ENCODE measurements at places on chromosomes 7 and 10.

DNA sequence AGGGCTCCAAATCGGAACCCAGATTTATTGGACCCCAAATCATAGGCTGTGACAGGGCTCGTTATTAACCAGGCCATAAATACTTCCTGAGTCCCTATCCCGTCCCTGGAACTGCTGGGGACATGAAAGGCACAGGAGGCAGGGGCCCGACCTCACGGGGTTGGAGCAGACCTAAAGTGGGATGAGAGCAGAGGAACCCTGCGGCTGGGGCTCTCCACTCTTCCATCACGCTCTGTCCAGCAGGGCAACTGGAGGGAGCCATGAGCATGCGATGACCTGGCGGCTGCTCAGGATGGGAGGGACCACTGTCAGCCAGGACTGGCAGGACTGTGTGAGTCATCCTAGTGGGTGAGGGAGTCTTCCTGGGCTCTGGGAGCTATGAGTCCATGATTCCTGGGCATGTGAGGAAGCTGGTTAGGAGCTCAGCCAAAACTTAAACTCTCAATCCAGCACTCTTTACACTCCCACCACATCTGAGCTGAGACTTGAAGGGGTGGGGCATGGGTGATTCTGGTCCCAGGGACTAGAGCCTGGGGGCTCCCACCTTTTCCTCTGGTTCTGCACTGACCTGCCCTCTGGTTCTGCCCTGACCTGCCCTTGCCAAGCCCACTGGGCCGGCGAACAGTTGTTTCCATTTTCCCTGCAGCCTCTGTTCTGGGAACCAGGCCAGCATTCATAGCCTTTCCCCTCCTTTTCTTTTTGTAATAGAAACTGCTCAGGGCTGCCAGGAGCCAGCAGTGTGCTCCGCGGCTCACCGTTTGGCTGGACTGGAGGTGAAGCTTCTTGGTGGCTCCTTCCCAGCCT, 47.1 kb downstream of the SYPL1 start:
- DNase-seq, result no peak

- no peak for DNase-seq
Measured at GRCh38 chr10:115094416-115095140, 1.4 kb downstream of the ATRNL1 start.

- DNase-seq, result no peak
Measured at GRCh38 chr10:123000155-123000554, 8.4 kb downstream of the IKZF5 start.

- DNase-seq, result no peak
Measured at GRCh38 chr10:22611425-22612115, 102.8 kb downstream of the PIP4K2A start.

GRCh38 chr7:26413007-26413691, 121.5 kb downstream of the SNX10 start:
- no peak for DNase-seq

DNA sequence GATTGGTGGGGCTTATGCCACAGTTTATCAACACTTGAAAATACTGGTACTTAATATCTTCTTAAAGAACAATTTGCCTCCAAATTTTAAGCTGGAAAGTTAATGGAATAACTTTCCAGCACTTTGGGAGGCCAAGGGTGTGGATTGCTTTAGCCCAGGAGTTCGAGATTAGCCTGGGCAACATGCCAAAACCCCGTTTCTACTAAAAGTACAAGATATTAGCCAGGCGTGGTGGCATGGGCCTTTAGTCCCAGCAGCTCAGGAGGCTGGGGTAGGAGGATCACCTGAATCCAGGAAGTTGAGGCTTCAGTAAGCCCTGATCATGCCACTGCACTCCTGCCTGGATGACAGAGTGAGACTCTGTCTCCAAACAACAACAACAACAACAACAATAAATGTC, 56.0 kb downstream of the PRF1 start:
- no peak for DNase-seq

DNA sequence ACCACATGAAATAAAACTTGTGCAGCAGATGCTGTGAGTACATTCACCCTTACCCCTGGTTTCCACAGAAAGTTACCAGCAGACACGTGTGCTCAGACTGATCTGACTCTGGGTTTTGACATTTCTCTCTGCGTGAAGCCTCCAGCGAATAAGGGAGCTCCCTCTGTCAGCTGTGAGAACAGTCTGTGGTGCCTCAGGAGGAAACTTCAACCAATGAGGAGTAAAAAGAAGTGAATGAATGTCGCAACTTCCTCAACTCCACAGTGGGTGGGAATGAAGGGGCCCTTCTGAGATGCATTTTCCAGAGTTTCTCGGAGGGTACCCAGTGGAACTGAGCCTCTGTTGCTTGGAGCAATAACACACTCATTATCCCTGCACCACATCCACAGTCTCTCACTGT, 743.4 kb downstream of the TNS3 start:
- DNase-seq, result no peak

DNA sequence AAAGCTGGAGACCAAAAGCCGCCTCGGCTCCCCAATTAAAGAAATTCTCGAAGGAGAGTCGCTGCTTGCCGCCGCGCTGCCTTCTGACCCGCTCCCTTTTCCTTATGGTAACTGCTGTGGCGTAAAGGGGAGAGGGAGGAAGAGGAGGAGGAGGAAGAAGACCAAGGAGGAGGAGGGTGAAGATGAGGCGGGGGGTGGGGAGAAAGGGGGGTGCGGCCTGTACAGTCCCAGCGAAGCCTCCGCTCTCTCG, 388 bp downstream of the CNOT4 start:
- no peak for DNase-seq

- no peak for DNase-seq
Measured at GRCh38 chr10:1530871-1531517, 206.3 kb downstream of the ADARB2 start.

- DNase-seq, result no peak
Measured at GRCh38 chr10:3480990-3481315, 304.1 kb downstream of the KLF6 start.

DNA sequence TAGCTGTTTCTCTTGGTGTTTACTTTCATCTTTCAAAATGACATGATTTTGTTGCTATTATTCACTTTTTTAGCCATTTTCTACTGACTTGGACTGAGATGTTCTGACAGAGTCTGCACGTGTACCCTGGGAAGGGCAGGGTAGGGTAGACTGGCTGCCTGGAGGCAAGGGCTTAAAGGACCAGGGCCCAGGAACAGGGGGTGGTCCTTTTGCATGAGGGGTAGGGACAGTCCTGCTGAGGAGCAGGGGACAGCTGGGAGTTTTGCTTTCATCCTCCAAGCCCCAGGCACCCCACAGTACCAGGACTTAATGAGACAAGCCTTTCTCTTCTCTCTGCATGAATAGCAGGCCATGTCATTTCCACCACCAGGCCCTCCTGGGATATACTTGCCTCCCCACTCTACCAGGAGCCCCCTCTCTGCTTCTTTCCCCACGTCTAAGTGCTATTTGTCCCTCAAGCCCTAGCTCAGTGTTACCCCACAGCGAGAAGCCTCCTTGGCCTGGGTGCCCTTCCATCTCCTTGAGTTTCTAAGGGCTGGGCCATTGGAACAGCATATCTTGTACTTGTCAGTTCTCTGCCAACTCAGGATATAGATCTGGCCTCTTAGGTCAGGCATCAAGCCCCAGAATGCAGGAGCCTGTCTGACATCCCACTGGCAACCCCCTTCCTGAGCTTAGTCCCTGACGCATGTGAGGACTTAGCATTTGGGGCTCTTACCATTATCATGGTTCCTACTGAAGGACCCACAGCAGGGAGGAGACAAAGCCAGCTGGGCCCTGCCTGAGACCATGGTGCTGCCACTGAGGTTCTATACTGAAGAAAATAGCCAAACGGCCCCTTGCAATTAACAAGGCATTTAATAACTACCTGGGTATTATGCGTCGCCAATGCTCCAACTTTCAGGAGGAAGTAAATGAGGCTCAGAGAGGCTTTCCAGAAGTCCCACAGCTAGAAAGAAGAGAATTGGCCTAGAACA, 78.4 kb upstream of the UNC5B start:
- no peak for DNase-seq

DNA sequence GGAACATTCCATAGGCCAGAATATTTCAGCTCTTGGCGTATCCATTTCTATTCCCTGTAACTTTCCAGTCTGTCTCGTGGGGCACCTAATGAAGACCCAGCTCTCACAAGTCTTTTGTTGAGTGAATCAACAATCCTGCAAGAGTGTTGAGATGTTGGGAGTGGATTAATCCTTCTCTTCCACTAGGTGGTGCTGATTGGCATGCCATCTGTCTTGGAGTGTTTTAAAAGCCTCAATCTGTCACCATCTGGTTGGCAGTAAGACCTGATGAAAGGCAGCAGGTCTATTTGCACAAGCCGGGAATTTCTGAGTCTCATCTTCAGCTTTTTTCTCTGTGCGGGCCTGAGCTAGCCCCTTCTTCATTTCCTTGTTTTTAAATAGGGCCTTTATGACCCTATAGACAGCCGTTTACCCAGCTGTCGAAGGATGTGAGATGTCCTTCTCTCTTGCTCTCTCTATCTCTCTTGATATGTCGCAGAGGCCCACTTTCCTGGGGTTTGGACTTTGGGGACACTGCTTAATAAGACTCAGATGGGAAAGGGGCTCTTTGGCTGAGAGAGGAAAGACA, 180.5 kb downstream of the ZNF365 start:
- DNase-seq, result no peak

DNA sequence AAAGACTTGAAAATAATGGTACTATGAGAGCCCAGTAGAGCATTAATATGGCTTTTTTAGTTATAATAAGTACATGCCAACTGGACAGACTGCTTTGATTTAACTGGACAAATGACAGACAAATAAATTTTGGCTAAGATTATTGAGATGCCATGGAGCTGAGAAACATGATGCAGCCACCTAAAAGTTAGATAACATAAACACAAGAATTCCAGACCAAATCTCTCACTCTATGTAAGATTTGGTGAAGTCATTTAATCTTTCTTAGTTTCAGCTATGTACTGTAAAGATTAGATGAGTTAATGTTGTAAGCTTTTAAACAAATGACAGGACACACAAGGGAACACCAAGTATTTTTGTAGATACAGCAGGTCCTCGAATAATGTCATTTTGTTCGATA, 118.2 kb downstream of the CACNA2D1 start:
- DNase-seq, result no peak

- DNase-seq, result no peak
Measured at GRCh38 chr10:131825960-131826650, 74.7 kb upstream of the PPP2R2D start.

DNA sequence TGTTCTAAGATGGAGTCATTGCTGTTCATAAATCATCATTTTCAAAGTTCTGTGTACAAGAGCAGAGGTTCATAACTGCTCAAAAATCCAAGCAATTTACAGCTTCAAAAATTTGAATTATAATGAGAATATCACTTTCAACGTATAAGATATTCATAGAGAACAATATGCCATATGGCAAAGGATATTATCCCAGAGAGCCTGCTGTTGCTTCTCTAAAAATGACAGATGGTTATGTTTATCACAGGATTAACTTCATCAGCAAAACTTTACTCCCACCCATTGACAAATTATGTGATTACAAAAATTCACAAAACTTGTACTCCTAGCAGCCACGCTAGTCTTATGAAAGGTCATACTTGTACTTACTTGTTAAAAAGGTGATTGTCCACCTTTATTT, 105.1 kb downstream of the PIP4K2A start:
- DNase-seq, result no peak

DNA sequence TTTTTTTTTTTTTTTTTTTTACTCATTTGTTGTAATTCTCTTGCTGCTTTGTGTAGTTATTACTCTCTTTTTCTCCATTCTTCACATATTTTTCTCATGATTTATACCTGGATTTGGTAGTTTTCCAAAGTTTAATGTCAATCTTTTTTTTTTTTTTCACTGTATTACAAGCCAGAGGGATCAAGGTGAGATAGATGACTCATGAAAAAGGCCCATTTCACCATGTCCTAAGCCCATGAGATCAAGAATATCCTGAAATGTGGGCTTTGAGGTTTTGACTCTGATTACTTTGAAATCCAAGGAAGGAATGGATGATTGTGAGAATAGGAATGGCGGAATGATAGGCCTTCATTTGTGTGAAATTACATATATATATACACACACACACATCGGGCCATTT, 31.1 kb downstream of the TAX1BP1 start:
- DNase-seq, result no peak

- no peak for DNase-seq
Measured at GRCh38 chr7:150515248-150516147, 826 bp downstream of the GIMAP7 start.

GRCh38 chr7:136114966-136115762, 138.0 kb upstream of the MTPN start:
- no peak for DNase-seq

DNA sequence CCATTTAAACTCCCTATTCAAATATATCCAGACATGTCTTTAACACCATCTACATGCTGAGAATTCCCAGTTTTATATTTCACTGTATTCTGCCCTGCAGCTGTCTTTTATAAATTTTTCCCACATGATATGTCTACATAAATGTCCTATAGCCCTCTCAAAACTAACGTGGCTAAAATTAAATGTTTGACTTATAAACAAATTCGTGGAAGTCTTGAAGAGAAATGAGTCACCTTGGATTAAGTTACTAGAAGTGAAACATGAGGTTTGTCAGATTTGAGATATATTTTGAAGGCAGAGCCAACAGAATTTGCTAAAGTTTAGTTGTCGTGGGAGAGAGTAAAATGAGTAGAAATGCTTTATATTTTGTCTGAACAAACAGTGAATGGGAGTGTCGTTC, 386.9 kb upstream of the CNTNAP2 start:
- no peak for DNase-seq

DNA sequence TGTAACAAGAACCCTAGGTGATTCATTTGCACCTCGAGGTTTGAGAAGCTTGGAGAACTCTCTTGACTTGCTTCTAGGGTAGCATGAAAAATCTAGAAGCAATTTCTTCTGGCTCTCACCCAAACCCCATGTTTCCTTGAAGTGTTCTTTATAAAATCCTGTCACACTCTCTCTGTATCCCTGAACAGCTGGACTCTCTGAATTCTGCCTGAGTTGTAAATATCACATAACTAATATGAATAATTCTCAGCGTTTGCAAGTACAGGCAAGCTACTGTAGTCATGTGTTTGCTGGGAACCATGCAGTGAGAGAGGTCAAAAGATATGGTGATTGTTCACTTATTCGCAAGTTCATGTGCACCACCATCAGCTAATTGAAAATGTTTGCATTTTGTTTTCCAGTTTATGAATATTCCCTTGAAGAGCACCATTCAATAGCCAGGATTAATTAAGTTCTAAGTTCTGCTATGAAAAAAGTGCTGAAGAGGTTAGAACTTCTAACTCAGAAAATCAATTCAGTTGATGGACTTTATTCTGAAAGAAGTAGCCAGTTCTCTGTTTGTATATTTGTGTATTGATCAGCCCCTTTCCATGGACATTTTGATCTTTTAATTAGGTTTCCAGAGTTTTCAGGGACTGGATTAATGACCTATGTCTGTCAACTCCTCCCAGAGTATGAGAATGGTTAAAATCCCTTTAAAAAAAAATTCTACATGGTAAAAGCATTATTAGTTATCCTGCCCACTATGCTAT, 243.0 kb downstream of the PLXDC2 start:
- DNase-seq, result no peak

DNA sequence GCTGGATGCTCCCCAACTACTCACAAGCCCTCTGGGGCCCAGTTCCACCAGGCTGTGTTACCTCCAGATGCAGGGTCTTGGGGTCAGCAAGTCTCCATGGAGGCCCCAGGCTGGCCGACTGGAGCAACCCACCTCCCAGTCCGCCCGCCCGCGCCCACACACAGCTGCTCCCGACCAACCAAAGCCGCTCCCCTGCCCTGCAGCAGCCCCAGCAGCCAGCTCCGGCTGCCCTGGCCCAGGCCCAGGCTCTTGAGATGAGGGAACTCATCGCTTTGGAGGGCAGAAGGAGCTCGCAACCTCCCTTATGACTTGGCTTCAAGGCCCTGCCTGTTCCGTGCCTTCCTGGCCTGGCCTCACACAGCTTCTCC, 47.2 kb downstream of the LRRC20 start:
- DNase-seq, result no peak

GRCh38 chr10:69571618-69572158, 1.5 kb downstream of the NEUROG3 start:
- DNase-seq, result no peak

GRCh38 chr10:113473851-113474250, 79.0 kb upstream of the HABP2 start:
- no peak for DNase-seq
